MG63 (cell line): ENCODE measurements at places on chromosomes 6 and 20. TPM values are rescaled to one million over a fixed set of nuclear protein-coding genes. Genes with fewer than 3 reads are reported as not detected.

DNA sequence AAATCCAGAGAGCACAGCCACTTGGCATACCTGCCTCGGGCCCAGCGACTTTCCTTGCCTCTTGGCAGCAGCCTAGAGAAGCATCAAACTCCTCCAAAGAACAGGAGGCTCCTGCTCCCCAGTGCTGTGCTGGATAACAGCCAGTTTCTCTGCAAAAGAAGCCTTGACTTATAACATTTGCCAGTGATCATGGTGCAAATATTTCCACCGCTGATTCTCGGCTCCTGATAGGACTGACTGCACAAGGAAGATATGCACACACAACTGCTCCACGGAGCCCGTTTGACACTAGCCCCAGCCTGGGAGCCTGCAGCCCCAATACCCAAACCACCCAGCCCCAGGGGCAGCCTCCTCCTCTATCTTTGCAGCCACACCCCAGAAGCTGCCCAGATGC lies 17.5 kb downstream of the ACSS1 start:
- peak; percentile 62 for DNase-seq

DNA sequence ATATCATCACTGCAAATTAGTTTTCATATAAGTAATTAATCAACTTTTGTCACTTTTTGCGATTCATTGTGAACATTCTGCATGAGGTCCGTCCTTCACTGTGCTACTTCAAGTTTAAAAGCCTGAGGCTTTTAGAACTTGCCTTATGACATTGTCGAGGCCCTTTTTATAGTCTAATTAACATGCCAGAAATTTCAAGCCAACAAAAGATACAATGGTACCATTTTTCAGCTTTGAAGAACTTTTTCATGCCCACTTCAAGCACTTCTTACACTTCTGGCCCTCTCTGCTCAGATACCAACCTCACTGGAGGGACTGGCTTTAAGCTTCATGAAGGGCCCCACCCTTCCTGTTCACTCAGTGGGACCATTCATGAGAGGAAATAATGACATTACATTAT lies 323.1 kb downstream of the TPBG start:
- DNase-seq, result no peak

GRCh38 chr20:53609491-53610445 lies 16.1 kb upstream of the ZNF217 start:
- peak; percentile 83 for DNase-seq

GRCh38 chr6:27994616-27995015 lies 37.6 kb downstream of the OR2B6 start:
- no peak for DNase-seq

DNA sequence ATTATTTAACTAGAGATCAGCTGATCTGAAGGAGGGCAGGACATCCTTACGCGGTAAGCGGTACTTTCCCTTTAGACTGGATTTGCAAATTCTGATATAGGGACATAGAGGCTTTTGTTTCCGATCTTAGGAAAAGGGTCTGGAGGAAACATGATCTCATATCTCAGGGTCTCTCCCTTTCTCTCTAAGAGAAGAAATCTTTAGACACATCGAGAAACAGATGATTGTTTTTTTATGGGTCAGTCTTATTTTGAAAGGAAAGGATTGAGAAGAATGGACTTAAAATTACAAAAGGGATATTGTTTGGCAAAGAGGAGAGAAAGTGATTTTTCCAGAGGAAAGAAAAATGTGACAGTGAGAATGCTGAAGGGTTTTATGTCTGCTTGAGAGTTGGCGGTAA lies 83.9 kb upstream of the OGFRL1 start:
- DNase-seq, result no peak

- DNase-seq, result no peak
Measured at GRCh38 chr6:17476511-17476910, 83.1 kb downstream of the CAP2 start.

- DNase-seq, result no peak
Measured at GRCh38 chr20:54106162-54106561, 35.8 kb upstream of the BCAS1 start.

- DNase-seq, result no peak
Measured at GRCh38 chr20:18717062-18717461, 96.5 kb upstream of the SCP2D1 start.

DNA sequence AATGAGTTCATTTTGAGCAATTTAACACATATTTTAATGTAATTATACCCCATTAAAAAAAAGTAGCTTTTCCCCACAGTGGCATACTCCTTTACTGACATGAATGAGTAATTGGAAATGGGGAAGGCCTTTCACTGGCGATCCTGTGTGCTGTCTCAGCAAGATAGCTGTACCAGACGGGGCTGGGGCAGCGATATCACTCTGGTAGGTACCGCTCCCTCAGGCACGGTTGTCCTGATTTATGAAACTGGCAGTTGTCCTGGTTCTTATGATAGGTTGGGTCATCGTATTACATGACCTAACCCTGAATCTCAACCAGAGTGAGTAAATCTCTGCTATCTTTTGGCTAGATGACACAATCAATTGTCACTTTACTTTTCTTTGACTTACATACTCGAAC lies 355.0 kb upstream of the MAP3K7 start:
- no peak for DNase-seq

- DNase-seq, result no peak
Measured at GRCh38 chr20:8399947-8400346, 267.9 kb downstream of the PLCB1 start.

GRCh38 chr6:54191461-54191860 lies 80.2 kb downstream of the MLIP start:
- DNase-seq, result no peak

DNA sequence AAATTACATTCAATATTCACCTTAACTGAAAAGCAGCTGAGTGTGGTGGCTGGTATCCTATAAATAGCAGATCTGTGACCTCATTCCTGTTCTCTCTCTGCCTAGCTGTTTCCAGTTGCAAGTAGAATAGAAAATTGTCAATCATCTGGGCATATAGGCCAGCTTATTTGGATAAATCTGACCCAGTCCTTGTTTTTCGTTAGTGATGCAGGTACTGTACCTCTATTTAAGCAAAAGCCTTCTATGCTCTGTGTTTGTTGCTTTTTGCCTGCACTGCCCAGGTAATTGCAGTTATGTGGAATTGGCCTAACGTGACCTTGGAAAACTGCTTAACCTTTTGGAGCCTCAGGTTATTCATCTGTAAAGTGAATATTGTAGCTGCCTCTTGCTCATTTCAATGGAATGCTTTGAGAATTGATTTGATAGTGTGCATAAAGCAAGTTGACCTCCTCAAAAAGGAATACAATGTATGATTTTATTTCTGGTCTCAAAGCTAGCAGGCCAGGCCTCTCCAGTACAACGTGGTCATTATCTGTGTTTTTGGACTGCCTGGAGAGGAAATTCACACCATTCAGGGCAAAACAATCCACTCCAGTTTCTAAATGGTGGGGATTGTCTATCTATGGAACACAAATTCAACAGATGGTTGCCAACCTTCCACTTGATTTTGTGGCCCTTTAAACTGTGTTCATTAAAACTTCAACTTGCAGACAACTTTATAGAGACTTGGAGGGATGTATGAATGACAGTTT lies 508.7 kb upstream of the CITED2 start:
- DNase-seq, result no peak

GRCh38 chr20:61817575-61817974 lies 248.1 kb downstream of the TAF4 start:
- no peak for DNase-seq

GRCh38 chr20:17849138-17849900 lies 119.3 kb downstream of the SNX5 start:
- no peak for DNase-seq

GRCh38 chr6:39496915-39497314 lies 174.4 kb upstream of the KCNK16 start:
- DNase-seq, result peak; percentile 41

- DNase-seq, result no peak
Measured at GRCh38 chr6:85436939-85437495, 12.9 kb upstream of the NT5E start.

- DNase-seq, result no peak
Measured at GRCh38 chr6:63600136-63600535, 27.9 kb downstream of the LOC128125822 start.

DNA sequence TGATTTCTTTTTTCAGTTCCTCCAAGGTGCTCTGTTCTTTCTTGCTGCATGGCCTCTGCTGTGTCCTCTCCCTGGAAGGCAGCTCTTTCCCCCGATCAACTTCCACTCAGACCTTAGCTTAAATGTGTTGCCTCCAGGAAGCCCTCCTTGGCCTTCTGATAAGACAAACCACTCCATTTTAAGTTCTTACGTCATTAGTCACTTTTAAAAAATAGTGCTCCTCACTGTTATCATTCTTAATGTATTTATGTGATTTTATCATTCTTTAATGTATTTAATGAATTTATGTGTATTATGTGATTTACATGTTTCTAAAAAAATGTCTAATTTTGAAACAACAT lies 12.2 kb upstream of the MANBAL start:
- DNase-seq, result no peak

DNA sequence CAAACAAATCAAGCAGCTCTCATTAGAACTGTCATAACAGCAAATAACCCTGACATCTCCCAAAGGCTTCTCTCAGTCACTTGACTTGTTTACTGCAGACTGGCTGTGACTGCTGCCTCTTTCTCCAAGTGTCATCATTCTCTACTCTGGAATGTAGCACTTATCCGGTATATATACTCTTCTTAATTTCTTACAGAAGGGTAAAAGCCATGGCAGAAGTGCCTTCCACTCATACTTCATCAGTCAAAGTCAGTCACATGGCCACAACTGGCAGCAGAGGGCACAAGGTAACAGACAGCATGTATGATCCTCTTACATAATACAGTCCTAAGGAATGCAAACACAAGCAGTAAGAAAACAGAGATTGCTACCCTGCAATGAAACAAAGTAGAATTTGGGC lies 9.3 kb downstream of the NAPB start:
- DNase-seq, result no peak

- DNase-seq, result no peak
Measured at GRCh38 chr20:45266977-45267376, 12.6 kb upstream of the SLPI start.

DNA sequence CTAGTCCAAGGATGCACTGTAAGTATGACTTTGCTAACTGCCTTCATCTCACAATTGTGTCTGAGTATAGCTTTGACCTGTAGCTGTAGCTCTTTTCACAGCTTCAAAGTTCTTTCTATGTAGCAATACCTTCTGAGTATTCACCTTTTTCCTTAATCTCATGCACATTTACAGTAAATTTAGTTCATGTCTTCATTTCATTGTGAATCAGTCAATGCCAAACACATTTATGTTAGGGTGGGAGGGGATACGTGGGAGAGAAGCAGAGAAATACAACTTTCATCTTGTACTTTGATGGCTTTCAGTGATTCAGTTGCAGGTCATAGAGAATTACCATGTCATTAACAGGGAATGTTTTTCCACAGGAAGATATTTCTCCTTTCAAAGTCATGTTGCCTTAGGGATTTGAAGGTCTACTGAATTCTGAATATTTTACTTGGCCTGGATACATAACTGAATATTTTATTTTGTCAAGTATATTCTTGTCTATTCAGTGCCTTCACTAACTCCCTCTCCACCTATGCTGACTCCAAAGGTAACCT lies 119.2 kb downstream of the TINAG start:
- DNase-seq, result no peak

- DNase-seq, result no peak
Measured at GRCh38 chr6:45686841-45687569, 309.3 kb upstream of the SUPT3H start.

DNA sequence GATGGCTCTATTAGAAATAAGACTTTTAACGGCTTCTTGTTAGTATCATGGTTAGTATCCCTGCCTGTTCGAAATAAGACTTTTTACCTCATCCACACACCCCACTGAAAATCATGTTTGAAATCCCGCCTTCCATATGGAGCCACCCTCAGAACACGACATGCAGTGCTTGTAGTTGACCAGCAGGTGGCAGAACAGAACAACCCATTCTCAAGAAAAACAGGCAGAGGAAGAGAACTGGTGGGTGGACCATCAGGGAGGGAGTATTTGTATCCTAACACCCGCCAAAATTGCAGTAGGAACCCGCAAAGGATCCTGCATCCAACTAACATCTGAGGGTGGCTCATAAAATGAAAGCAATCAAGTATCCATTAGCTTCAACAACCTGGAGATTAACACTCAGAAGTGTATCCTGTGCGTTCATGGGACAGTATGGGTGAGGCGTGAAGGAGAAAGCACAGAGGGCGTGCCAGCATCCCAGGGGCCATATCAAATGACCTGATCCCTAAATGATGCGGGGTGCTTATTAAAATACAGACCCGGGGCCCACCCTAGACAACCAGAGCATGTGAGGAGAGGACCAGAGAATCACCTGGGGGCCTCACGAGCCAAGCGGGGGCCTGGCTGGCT lies 89.6 kb upstream of the NHSL1 start:
- DNase-seq, result peak; percentile 50

DNA sequence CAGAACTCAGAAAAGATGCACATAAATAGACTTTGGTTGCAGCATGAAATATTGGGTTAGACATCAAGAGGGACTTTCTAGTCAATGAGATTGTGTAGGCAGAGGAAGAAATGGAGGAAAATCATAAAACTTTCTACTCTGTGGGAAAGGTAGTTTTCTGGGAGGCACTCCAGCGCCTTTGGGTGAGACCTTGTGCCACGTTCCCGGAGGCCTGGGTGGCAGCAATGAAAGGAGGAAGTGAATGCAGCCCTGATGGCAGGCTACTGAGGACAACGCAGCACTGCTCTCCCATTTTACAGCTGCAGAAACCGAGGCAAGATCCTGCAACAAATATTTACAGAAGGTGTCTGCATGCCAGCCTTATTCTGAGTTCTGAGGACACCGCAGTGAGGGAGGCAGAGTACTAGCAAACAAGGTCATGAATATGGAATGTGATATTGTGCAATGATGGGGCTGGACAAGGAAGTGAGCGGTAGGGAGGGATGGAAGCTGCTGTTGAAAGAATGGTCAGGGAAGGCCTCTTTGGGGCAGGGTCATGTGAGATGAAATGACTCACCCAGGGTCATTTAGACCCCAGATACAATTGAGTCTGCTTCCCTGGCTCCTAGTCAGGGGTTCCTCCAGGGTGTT lies 159.1 kb downstream of the TFAP2C start:
- DNase-seq, result peak; percentile 89

PAX1 gene
- total RNA-seq, result not detected in 2 replicates

PI16 gene
- total RNA-seq, result not detected in 2 replicates

E2F1 gene
- total RNA-seq, result 52.1 and 57.2 TPM in 2 replicates

GPRC6A gene
- not detected in 2 replicates for total RNA-seq

SALL4 gene
- not detected in 2 replicates for total RNA-seq

ALDH8A1 gene
- 0.10 TPM in 1 of 2 replicates, not detected in the other for total RNA-seq

EEF1A2 gene
- 62.5 and 113 TPM in 2 replicates for total RNA-seq

AVP gene
- not detected in 2 replicates for total RNA-seq

EYS gene
- total RNA-seq, result not detected in 2 replicates

RAB44 gene
- not detected in 2 replicates for total RNA-seq

GNAS-AS1 gene
- total RNA-seq, result 1.1 and 1.7 TPM in 2 replicates
